ENCODE measurements at places on chromosomes 7 and 10.

DNA sequence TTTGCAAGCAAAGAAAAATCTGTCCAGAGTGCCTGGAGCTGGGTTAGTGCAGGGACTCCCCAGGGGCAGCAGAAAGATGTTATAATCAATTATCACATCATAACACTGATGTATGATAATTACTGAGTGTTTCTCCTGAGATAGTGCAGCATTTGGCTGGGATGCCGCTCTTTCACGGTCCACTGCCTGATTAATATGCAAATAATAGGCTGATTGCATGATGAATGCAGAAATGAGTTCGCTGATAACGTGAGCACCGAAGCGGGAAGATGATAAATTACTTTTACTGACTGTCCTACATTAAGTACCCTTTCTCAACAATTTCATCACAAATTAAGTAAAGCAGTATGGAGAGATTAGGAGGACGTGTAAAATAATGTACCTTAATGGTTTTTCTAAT, 71.4 kb upstream of the SH2B2 start:
- ATAC-seq: no peak

DNA sequence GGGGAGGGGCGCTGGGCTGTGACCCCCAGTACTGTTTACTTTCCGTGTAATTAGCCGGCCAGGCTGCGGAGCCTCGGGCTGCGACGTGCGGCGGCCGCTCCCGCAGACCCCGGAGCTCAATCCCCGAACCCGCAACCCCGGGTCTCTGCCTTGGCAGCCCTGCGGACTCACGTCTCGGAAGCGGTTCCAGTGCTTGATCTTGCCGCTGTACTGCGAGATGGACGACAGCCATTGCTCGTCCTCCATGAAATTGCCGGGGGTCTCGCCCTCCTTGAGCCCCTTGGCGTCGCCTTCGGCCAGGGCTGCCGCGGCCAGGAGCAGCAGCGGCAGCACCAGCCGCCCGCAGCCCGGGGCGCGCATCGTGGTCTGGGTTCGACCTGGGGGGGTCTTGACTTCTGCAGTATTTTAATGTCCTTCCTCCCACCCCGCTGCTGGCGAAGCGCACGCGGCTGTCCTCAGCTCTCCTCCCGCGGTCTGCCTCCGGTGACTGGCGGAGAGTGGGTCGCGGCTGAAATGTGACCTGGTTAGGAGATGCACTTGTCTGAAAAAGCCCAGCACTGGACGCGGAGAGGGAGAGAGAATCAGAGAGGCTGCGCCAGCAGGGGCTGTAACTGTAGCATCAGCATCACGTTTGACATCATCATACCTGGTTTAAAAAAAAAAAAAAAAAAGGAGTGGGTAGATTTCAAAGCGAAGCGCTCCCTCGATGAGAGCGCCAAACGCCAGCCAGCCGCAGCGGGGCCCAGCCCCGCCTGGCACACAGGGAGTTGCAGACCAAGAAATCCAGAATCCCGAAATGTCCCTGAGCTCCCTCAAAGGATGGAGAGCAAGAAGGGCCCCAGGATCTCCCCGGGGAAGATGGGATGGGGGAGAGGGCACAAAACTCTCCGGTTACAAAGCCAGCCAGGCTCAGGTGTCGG, at the start of gene SPOCK2:
Gene SPOCK2 (minus strand): TSS at position 583 of the 920 bp plus-strand sequence. CDS start 223 bp downstream, at position 360.
- peak; percentile 71 for ATAC-seq

- peak; percentile 74 for ATAC-seq
These were observed 21.1 kb downstream of the FAM53B start for GRCh38 chr10:124722798-124723783.

DNA sequence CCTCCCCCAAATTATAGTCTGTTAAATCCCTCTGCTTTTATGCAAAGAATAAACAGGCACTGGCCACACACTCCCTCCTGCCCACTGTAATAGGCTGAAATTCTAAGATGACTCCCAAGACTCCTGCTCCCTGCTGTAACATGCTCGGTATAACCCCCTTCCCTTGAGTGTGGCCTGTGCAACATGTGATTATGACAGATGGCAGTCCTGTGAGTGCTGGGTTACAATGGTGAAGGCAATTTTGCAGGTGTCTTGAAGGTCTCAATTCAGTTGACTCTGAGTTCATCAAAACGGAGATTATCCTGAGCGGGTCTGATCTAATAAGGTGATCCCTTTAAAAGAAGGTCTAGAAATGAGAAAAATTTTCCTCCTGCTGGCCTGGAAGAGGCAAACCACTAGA, 55.9 kb downstream of the CREB3L2 start:
- ATAC-seq: no peak

DNA sequence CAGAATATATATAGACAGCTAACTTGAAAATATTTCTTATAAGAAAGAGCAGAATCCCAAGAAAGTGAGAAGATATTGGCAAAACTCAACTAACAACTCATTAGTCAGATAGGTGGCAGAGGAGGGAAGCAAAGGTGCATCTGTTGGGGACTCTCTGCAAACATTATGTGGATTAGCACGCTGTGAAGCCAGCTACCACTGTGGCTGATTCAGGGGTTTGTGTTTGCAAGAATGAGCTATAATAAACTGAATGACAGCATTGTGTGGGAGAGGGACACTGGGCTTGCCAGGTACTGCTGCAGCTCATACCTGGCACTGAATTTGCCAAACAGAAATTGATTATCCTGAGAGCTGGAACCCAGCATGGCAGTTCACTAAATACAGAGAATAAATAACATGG, 170.3 kb upstream of the MINDY3 start:
- ATAC-seq: no peak

DNA sequence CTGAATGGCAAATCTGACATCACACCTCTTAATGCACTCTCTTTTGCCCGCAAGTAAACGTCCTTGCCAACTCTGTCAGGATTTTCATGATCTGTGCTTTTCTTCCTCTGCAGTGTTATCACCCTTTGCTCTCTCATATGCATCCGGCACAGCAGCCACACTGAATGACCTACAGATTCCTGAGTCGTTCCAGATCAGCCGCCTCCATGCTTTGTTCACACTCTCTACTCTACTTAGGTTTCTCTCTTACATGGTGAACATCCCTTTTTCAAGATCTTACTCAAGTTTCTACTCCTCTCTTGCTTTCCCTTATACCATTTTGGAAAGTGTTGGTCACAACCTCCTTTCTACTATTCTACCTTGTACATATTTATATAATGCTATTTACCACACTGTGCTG, 127.7 kb upstream of the AOAH start:
- no peak for ATAC-seq

- peak; percentile 33 for ATAC-seq
These were observed 819 bp downstream of the TMED4 start for GRCh38 chr7:44580945-44581878.

DNA sequence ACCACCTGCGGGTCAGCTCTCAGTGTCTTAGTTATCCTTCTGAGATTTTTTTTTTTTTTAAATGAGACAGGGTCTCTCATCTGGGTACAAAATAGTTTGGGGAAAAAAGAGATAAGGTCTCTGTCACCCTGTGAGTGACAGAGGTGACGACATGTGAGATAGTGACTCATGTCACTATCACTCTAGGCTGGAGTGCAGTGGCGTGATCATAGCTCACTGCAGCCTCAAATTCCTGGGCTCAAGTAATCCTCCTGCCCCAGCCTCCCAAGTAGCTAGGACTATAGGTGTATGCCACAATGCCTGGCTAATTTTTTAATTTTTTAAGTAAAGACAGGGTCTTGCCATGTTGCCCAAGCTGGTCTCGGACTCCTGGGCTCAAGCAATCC, 10.4 kb downstream of the BLVRA start:
- ATAC-seq: peak; percentile 63

- no peak for ATAC-seq
These were observed 69.7 kb upstream of the FHIP2A start for GRCh38 chr10:114751856-114752255.

- no peak for ATAC-seq
These were observed 35.3 kb downstream of the DENND2A start for GRCh38 chr7:140605337-140605736.

DNA sequence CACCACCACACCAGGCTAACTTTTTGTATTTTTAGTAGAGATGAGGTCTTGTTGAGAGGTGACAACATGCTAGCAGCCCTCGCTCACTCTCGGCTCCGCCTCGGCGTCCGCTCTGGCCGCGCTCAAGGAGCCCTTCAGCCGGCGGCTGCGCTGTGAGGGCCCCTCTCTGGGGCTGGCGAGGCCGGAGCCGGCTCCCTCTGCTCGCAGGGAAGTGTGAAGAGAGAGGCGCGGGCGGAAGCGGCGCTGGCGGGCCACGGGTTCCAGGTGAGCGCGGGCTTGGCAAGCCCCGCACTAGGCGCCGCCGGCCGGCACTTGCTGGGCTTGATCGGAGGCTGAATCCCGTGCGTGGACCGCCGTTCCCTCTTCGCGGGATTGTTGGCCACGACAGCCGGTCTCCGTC, 83.0 kb downstream of the EEPD1 start:
- ATAC-seq: no peak

DNA sequence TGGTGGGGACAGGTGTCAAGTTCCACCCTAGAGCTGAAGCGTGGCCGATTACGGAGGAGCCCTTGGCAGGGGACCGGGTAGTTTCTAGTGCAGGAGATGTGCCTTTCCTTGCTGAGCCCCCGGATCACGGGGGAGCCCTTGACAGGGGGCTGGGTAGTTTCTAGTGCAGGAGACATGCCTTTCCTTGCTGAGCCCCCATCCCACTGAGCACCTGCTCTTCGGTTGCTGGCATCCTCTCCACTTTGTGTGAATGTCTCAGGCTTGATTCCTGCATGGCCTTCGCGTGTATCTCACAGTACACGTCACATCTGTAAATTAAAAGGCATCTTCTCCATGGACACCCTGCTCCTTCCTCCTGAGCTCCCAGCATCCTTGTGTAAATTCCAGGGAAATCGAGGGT, 263.5 kb downstream of the ADARB2 start:
- no peak for ATAC-seq

DNA sequence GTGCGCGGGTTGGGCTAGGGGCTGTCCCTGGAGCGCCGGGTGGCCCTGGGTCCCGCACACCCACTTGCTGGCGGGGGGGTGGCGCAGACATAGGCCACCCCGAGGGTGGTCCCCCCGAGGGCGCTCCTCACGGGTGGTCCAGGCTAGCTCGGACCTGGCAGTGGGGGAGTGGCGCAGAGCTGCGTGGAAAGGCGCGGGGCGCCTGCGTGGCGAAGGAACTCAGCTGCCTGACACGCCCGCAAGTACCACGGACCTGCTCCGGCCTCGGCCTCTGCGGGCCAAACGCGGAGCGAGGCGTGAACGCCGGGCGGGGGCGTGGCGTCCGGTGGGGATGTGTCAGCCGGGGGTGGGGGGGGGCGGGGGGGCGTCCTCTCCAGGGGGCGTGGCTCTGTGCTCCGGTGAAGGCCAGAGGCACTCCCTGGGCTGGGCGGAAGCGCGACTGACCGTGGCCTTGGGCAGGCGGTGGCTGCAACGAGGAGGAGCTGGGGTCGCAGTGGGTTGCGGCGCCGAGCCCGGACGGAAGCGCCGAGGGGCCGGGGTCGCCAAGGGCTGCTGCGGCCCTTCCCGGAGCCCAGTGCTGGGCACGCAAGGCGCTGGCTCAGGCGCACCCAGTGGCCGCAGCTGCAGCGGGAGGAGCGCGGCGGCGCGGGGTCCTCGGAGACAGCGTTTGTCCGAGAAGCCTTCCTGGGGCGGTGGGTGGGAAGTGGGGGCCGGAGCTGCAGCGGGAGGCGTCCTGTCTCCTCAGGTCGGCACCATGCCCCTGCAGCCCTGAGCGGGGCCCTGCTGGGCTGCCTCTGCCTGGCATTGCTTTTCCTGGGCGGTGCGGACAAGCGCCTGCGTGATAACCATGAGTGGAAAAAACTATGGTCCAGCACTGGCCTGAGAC, 58.9 kb upstream of the NUPR2 start:
- no peak for ATAC-seq

DNA sequence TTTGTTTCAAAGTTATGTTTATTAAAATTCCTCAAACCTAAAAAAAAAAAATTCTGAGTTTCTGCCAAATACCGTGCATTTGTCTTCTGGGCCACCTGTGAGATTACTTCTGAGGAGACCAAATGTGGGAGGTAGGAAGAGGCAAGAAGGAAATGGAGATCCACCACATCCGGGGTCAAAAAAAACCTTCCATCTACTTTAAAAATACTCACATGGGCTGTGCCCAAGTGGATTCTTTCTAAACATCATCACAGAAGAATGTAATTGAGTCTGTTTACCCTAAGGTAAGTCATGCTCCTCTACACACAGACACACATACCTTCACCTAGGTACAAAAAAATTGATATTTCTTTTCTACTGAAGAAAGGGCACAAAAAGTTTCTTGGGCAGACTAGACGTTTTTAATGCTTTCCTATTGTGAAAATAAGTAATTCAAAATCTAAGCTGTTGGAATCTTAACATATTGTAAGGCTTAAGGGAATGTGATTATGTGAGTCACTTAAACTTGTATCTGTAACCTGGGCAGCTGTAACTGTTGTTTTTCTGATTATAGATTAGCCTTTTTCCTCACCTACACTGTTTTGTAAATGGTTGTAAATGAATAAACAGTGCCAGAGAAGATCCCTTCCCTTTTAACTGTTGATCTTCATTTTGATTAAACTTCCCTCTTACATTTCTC, 19.1 kb upstream of the SPOCK2 start:
- peak; percentile 39 for ATAC-seq

DNA sequence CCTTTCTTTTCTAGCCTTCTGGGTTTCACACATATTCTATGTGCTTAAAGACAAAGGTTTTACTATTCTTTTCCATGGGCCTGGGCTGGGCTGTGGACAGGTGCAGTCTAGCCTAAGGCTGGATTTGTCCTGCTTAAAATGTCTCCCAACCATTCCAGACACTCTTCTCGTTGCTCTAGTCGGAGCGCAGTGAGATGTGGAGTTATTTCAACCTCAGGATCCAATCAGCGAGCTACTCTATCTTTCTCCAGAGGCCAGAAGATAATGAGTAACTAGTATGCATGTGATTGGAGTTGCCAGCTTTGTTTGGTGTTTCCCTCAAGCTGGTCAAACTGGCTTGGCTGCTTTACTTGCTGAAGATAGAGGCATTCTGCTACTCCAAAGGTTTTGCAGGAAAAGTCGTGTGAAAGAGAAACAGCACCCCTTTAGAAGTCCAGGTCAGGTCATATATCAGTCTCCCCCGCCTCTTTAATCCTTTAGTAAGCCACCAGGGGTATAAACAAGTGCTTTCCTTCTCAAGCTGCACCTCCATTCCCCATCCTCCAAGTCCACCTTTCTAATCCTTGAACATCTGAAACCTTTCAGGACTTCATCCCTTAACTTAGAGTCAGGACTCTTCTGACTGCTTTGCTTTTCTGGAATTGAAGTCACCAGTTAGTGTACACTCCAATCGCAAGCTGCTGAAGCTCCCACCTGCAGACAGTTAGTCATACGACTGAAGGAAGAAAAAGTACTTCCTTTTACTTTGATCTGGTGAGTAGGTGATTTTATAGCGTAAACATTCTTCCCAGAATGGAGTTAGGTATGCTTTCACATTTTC, 78.8 kb downstream of the DNMBP start:
- no peak for ATAC-seq

- ATAC-seq: no peak
These were observed 35.5 kb upstream of the NCAPG2 start for GRCh38 chr7:158740013-158740656.

- no peak for ATAC-seq
These were observed 6.7 kb downstream of the FAM180A start for GRCh38 chr7:135741905-135742304.

Data from activated CD4-positive, CD25-positive, alpha-beta regulatory T cell treated with anti-CD3 and anti-CD28 coated beads, Interleukin-2, amount 50 U/mL, for 24 hours (primary cell).